ENCODE measurements at places on chromosomes 6 and 20. TPM values are rescaled to one million over a fixed set of nuclear protein-coding genes. Genes with fewer than 3 reads are reported as not detected.

GRCh38 chr6:36651659-36652379 lies 26.7 kb upstream of the CDKN1A start:
- H3K4me3 ChIP-seq, result no peak overlapping the region
- H3K27me3 ChIP-seq, result no peaks in the 10 kb centered on the region
- DNase-seq, result no peak
- H3K4me1 ChIP-seq, result peaks cover 43% of the 10 kb centered on the region
- no peak overlapping the region for H3K27ac ChIP-seq

DNA sequence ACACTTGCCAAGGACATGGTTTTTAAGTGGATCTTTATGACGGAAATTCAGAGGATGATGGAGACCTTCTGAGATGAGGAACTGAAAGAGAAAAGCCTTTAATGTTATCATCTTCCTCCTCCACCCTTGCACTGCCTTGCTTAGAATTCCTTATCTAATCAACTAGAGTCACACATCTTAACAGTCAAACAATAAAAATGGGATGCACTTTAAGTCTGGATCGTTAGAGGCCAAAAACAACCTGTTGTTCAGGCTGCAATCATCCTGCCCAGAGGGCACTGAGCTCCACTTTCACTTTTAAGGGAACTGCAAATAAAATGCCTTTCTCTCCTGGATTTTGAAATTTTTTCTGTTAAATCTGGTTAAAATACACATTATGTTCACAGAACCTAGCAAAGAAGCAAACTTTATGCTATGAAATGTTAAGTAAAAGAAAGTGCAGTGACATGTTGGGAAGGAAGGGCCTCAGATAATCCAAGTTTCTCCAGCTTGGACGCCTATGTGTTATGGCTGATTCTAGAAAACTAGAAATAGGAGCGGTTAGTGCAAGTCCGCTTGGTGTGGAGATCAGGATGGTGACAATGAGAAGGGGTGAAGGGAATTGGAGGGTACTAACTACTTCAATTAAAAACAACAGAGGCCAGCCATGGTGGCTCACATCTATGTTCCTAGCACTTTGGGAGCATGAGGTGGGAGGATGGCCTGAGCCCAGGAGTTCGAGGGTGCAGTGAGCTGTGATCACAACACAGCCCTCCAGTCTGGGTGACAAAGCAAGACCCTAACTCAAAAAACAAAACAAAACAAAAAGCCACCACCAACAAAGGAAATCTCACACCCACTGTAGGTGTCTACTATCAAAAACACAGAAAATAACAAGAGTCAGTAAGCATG lies 66.4 kb upstream of the KIF13A start:
- H3K36me3 ChIP-seq, result no peaks in the 10 kb centered on the region
- H3K27me3 ChIP-seq, result no peaks in the 10 kb centered on the region
- peaks cover 53% of the 10 kb centered on the region for H3K4me1 ChIP-seq

- no peak overlapping the region for H3K4me3 ChIP-seq
- H3K27me3 ChIP-seq, result peaks cover 25% of the 10 kb centered on the region
- peaks cover 5% of the 10 kb centered on the region for H3K36me3 ChIP-seq
- DNase-seq, result peak; percentile 16
Observed at GRCh38 chr6:35569011-35569461, 56.3 kb upstream of the TULP1 start.

Gene C6orf58
- total RNA-seq, result not detected

Gene CTNNBL1
- 136 TPM for total RNA-seq

Gene SCGN
- total RNA-seq, result 29.0 TPM

- H3K36me3 ChIP-seq, result no peaks in the 10 kb centered on the region
- H3K4me1 ChIP-seq, result peaks cover 43% of the 10 kb centered on the region
- H3K4me3 ChIP-seq, result no peak overlapping the region
- peak; percentile 47 for DNase-seq
- H3K27ac ChIP-seq, result no peak overlapping the region
Observed at GRCh38 chr6:111845441-111845871, 27.8 kb downstream of the FYN start.

Gene GRM1
- not detected for total RNA-seq

GRCh38 chr20:4800676-4801449 lies 79.2 kb downstream of the PRND start:
- peaks cover 4% of the 10 kb centered on the region for H3K27me3 ChIP-seq
- no peak overlapping the region for H3K4me3 ChIP-seq
- no peak for DNase-seq
- H3K36me3 ChIP-seq, result no peaks in the 10 kb centered on the region
- no peaks in the 10 kb centered on the region for H3K4me1 ChIP-seq
- no peak overlapping the region for H3K27ac ChIP-seq

DNA sequence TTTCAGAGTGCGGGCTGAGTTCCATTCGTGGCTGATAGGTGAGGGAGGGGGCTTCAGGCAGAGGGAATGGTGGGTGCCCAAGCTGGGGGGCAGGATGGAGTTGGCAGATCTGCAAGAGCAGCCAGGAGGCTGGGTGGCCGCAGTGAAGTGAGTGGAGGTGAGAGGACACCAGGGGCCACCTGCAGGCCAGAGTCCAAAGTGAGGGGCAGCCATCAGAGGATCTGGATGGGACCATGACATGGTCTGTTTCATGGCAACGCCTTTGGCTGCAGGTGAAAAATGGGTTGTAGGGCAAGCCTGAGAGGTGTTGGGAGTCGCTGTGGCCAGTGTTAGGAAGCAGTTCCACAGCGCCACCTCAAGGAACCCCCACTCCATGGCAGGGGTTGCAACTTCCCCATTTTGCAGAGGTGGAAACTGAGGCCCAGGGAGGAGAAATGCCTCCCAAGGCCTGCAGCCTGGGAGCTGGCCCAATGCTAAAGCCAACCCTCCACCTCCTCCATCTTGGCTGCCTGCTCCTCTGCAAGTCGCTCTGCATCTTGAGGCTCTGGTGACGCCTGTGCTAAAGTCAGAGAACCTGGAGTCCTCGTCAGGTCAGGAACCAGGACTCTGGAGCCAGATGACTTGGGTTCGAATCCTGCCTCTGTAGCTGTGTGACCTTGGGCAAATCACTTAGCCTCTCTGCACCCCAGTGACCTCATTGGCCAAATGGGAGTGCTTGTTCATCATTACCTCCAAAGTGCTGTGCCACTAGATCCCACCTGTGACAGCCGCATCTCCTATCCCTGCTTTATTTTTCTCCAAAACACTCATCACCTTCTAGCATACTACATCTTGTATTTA lies 153.8 kb downstream of the CEBPB start:
- H3K36me3 ChIP-seq, result no peaks in the 10 kb centered on the region
- DNase-seq, result peak; percentile 62
- peaks cover 81% of the 10 kb centered on the region for H3K4me1 ChIP-seq
- H3K27me3 ChIP-seq, result peaks cover 3% of the 10 kb centered on the region

- no peaks in the 10 kb centered on the region for H3K27me3 ChIP-seq
- no peak overlapping the region for H3K4me3 ChIP-seq
- H3K4me1 ChIP-seq, result no peaks in the 10 kb centered on the region
- H3K27ac ChIP-seq, result no peak overlapping the region
- H3K36me3 ChIP-seq, result no peaks in the 10 kb centered on the region
- DNase-seq, result no peak
Observed at GRCh38 chr6:91185072-91185471, 598.2 kb upstream of the MAP3K7 start.

- H3K4me3 ChIP-seq, result no peak overlapping the region
- peaks cover 50% of the 10 kb centered on the region for H3K27me3 ChIP-seq
- no peaks in the 10 kb centered on the region for H3K4me1 ChIP-seq
- H3K27ac ChIP-seq, result no peak overlapping the region
- no peaks in the 10 kb centered on the region for H3K36me3 ChIP-seq
- DNase-seq, result no peak
Observed at GRCh38 chr6:169957351-169957963, 206.0 kb downstream of the ERMARD start.
